H9 (cell line): ENCODE measurements at places on chromosomes 7 and 10. TPM values are rescaled to one million over a fixed set of nuclear protein-coding genes. Genes with fewer than 3 reads are reported as not detected.

DNA sequence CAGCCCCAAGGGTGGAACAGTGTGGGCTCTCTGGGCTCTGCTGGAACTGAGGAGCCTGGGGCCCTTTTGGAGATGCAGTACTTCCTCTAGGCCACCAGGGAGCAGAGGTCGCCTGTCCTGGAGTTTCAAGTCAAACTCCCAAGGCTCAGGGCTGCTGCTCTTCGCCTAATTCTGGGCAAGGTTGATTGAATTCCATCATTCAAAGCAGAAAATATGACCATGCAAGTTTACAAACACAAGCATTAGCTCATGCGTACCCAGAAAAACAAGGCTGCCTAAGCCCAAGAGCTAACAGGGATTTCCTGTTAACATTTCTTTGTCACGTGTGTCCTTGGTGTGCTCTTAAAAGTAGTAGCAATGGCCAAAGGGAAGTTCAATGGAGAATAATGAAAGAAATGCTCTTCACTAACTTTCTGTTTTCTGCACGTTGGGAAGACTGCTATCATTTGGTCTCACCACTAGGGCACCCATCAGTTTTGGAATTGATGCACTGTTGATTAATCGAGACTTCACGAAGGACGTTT lies 20.1 kb downstream of the LDB3 start:
- no peaks in the 10 kb centered on the region; the same call in 1 of the 2 replicates for H3K4me1 ChIP-seq
- H3K36me3 ChIP-seq, result no peaks in the 10 kb centered on the region
- H3K4me3 ChIP-seq, result no peak overlapping the region

GRCh38 chr7:138799336-138800000 lies 1.5 kb upstream of the ATP6V0A4 start:
- no peaks in the 10 kb centered on the region for H3K27me3 ChIP-seq

DNA sequence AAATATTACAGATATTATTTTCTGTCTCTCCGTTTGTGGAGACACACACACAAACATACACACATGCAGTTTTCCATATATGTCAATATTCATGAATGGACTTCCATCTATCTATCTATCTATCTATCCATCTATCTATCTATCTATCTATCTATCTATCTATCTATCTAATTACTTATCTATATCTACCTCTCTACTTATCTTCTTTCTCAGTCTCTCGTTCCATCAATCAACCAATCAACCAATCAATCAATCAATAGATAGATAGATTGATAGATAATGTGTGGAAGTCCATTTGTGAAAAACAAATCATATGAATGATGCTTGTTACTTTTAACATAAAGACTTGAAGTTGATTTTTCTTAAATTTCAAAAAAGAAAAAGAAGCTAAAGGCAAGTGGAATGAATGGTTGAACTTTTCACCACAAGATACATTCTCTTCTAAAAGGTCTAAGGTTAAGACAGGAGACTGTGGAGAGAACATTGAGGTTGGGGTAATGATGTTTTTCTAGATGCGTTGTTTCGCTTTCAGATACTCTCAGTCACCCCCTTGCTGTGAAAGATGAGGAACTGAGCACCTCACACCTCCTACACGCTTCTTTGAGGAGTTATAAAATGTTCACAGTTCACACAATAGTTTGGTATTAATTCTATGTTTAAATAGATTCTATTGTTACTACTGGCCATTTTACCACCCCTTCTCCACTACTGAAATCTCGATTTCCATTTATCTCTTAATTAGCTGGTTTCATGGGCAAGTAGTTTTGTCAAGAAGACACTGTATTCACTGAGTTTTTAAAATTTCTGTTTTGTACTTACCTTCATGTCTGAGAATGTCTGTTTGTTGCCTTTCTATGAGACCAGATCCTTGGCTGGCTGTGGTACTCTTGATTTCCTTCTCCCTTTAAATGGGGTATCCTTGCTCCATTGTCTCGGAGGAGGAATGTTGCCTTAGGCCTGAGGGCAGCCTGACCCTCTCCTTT lies 114.1 kb downstream of the EMX2 start:
- H3K27ac ChIP-seq, result no peak overlapping the region
- DNase-seq, result no peak
- H3K27me3 ChIP-seq, result no peaks in the 10 kb centered on the region

- H3K36me3 ChIP-seq, result 0 out of 2 replicates have a peak, but pooled peaks cover 5% of the 10 kb centered on the region
- no peak overlapping the region for H3K27ac ChIP-seq
- H3K4me3 ChIP-seq, result no peak overlapping the region
- H3K27me3 ChIP-seq, result no peaks in the 10 kb centered on the region
- peak; percentile 82 for DNase-seq
Measured at GRCh38 chr7:29243910-29244655, 49.5 kb downstream of the CHN2 start.

DNA sequence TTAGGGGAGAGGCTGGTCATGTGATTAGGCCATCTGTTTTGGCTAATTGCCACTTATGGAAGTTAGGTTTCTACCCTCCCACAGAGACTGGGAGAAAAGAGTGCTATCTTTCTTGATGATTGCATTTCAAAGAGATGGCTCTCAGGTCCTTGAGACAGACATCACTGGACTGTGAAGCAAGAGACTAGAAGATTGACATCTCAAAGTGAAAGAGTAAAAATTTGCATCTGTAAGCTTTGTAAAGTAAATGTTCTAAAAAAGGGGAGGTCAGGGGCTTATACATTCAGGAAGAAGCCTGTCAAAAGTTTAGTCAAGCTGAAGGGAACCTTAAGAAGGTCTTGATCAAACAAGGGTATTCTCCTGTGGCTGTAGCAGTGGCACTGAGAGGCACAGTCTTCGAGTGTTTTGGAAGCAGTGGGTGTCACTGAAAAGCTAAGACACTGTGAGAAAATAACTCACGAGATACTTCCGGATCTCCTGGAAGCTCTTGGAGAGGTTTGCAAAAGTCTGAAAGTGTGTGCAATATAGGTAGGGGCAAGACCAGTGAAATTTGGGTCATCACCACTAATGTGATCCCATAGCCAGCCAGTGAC lies 342.1 kb downstream of the PHF14 start:
- H3K4me3 ChIP-seq, result no peak overlapping the region
- H3K27me3 ChIP-seq, result no peaks in the 10 kb centered on the region
- H3K4me1 ChIP-seq, result no peaks in the 10 kb centered on the region
- no peaks in the 10 kb centered on the region for H3K36me3 ChIP-seq
- H3K27ac ChIP-seq, result no peak overlapping the region

GRCh38 chr10:102421757-102422512 lies 1.3 kb downstream of the FBXL15 start:
- peak overlapping the region; percentile 92 for H3K4me3 ChIP-seq
- no peak overlapping the region for H3K27ac ChIP-seq
- H3K4me1 ChIP-seq, result peaks cover 2% of the 10 kb centered on the region; the same call in 1 of the 2 replicates
- H3K27me3 ChIP-seq, result no peaks in the 10 kb centered on the region

DNA sequence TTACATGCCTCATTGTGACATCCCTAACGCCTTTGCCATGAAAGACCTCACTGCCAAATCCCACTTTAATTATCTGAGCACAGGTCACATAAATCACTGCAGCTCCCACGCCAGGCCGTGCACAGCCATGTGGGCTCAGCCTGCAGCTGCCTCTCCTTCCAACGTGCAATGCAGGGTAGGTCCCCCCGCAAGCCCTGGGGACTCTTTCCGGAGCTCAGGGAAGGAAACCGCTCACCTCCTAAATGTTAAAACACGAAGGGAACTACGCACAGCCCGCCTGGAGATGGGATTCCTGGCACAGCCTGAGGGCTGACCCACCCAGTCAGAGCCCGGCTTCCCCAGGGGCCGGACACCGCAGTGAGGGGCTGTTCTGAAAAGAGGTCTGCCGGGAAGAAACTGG lies 128.0 kb downstream of the MAD1L1 start:
- H3K36me3 ChIP-seq, result peaks cover 8% of the 10 kb centered on the region
- DNase-seq, result no peak
- H3K27ac ChIP-seq, result no peak overlapping the region
- peak overlapping the region; percentile 31; the same call in 1 of the 3 replicates for H3K4me3 ChIP-seq

- no peaks in the 10 kb centered on the region; the same call in 1 of the 2 replicates for H3K4me1 ChIP-seq
- no peak for DNase-seq
- H3K4me3 ChIP-seq, result peak overlapping the region; percentile 45
Measured at GRCh38 chr7:113087071-113087998, 708 bp upstream of the GPR85 start.

- H3K4me3 ChIP-seq, result no peak overlapping the region
- no peak overlapping the region for H3K27ac ChIP-seq
- no peaks in the 10 kb centered on the region for H3K27me3 ChIP-seq
- peak; percentile 76 for DNase-seq
- H3K4me1 ChIP-seq, result no peaks in the 10 kb centered on the region; the same call in 1 of the 2 replicates
Measured at GRCh38 chr10:25875556-25876165, 58.4 kb upstream of the MYO3A start.

GRCh38 chr10:126268013-126268920 lies 120.0 kb downstream of the ADAM12 start:
- peaks cover 16% of the 10 kb centered on the region for H3K36me3 ChIP-seq
- no peaks in the 10 kb centered on the region for H3K27me3 ChIP-seq
- no peak overlapping the region for H3K27ac ChIP-seq
- H3K4me1 ChIP-seq, result no peaks in the 10 kb centered on the region

- H3K27ac ChIP-seq, result no peak overlapping the region
- no peaks in the 10 kb centered on the region for H3K27me3 ChIP-seq
- no peaks in the 10 kb centered on the region; the same call in 1 of the 2 replicates for H3K4me1 ChIP-seq
- H3K4me3 ChIP-seq, result peak overlapping the region; percentile 95
- DNase-seq, result peak; percentile 28
Measured at GRCh38 chr10:987620-987869, 689 bp upstream of the GTPBP4 start.

DNA sequence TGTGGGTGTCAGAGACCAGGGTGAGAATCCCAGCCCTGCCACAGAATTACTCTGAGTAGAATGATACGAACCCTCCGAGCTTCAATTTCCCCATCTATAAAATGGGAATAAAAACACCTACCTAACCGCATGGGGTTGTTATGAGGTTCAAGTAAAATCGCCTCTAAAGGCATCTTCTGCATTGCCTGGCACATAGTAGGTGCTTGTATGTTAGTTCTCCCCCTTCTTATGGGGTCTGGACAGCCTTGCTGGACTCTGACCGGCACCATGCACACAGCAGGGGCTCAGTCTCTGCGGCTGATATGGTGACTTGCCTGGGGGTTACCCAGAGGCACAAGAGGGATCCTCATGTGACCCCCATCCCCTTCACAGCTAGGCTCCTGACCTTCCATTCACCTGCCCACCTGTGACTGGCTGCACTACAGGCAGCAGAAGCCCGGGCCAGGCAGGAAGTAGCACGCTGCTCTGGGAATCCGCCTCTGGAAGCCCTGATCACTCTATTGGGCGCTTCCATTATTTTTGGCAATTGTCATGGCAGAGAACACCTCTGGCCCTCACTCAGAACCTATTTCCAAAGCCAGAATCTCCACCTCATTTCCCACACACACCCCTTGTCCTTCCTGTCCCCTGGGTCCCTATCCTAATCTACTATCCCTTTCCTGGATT lies 6.0 kb downstream of the SH3PXD2A start:
- H3K4me3 ChIP-seq, result no peak overlapping the region; the same call in 2 of the 3 replicates
- no peaks in the 10 kb centered on the region; the same call in 1 of the 2 replicates for H3K27me3 ChIP-seq
- no peaks in the 10 kb centered on the region for H3K4me1 ChIP-seq
- DNase-seq, result no peak

ATG9B gene
- total RNA-seq, result 1.5 and 2.0 TPM in 2 replicates

SVOPL gene
- 1.1 and 1.4 TPM in 2 replicates for total RNA-seq

AEBP1 gene
- 49.1 and 49.3 TPM in 2 replicates for total RNA-seq
